ENCODE measurements at places on chromosomes 13 and 19.
A peak's percentile ranks its signal among the peaks of the same experiment; 100 is the strongest.

DNA sequence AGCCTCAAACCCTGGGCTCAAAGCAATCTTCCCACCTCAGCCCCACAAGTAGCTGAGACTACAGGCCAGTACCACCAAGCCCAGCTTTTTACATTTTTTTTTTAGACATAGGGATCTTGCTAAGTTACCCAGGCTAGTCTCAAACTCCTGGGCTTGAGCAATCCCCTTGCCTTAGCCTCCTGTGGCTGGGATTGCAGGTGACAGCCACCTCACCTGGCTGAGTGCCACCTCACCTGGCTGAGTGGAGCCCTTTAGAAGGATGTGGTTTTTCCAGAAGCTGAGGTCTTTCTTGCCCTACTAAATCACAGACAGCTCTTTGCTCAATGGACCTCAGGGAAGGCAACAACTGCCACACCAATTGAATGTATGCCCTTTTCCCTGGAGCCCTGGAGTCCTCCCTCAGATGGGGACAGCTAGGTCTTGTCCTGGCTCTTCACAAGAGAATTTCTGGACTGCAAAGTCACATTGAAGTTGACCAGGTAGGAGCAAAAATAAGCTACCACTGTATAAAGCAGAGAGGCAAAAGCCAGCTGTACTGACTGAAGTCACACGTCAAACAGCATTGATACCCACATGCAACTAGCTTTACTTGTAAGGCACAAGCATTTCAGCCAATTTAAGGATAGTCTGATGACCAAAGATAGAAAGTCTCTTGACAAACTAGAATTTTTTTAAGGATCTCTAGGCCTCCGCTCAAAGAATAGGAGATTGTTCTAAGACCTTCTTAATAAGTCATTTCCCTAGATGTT, 14.0 kb downstream of the PDX1 start:
- no peak for DNase-seq

DNA sequence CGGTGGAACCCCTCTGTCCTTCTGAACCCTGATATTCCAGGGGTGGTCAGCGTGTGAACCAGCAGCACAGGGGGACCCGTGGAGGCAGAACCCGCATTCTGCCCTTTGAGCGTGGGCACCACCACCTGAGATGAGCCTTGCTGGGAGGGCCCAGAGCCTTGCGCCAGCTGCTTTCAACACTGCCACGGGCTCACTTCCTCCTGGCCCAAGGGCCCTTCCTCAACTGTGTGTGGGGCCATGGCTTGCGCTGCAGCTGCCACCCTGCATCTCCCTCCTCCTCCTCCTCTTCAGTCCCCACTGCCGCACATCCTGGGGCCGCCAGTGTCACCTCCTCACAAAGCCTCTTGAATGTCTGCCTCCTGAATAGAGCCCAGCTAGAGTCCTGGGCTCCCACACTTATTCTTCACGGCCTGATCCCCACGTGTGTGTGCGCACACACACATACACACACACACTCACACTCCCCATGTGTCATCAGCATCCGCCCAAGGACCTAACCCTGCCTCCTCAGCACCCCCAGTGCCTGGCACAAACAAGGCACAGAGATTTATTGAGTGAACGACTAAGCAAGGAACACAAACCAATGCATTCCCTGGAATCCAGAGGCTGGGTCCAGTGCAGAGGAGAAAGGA, 26.9 kb upstream of the TMEM160 start:
- no peak for DNase-seq

GRCh38 chr19:53504885-53505284, 33.1 kb upstream of the ZNF331 start:
- no peak for DNase-seq

DNA sequence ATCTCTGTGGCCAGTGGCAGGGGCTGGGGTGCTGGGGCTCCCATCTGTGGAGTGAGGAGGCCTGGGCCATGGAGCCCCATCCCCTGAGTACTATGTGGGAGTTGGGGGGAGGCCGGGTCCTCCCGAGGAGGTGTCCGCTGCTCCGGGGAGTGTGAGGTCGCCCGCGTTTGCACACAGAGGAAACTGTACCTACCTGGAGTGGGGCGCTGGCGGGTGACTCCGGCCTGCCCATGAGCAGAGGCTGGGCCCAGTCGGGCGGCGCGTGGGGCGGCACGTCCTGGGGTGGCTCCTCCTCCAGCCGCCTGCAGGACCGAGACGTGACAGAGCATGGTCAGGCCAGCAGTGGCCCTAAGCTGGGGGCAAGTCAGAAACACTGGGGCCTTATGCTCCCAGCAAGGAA, 33.8 kb upstream of the MATK start:
- DNase-seq: no peak

DNA sequence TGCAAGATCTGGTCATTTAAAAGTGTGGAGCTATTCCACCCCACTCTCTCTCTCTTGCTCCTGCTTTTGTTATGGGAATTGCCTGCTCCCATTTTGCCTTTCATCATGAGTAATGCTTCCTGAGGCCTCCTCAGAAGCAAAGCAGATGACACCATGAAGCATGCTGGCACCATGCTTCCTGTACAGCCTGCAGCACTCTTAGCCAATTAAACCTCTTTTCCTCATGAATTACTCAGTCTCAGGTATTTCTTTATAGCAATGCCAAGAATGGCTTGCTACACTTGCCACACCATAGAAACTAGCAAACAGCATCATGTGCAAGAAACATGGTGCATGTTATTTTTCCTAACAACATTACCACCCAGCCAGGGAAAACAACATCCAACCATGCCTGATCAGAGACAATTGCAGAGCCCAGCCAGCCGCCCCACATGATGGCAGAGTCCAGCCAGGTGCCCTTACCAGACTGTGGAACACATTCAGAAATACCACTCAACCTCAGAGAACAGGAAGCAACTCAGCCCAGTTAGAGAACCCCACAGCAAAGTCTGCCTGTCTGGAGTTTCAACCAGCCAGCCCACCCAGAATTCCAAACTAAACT, 36.9 kb downstream of the SYDE1 start:
- DNase-seq: no peak

GRCh38 chr13:75175575-75175974, 306.4 kb downstream of the TBC1D4 start:
- DNase-seq: no peak

GRCh38 chr19:2358548-2359173, 1.4 kb upstream of the TMPRSS9 start:
- no peak for DNase-seq

DNA sequence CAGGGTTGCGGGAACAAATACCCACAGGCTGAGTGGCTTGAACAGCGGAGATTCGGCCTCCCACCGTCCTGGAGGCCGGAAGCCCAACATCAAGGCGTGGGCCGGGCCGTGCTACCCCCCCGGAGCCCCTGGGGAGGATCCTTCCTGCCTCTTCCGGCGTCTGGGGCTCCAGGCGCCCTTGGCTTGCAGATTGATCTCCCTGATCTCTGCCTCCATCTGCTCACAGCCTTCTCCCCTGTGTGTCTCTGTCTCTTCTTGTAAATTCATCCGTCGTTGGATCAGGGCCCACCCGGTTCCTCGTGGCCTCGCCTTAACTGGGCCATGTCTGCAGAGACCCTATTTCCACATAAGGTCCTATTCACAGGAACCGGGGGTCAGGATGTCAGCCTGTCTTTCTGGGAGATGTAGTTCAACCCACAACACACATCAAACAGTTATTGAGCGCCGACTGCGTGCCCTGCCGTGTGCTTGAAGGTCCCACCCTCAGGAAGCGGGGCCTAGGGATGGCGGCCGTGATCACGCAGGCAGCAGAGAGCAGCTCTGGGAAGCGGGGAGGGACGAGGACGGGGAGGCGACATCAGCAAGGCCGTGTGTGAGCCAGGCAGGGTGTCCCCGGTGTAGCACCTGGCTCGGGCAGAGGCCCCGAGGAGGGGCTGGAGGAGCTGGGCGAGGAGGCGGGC, 21.3 kb downstream of the HCN2 start:
- peak; percentile 30 for DNase-seq

GRCh38 chr13:80082396-80083080, 258.4 kb downstream of the SPRY2 start:
- DNase-seq: no peak

DNA sequence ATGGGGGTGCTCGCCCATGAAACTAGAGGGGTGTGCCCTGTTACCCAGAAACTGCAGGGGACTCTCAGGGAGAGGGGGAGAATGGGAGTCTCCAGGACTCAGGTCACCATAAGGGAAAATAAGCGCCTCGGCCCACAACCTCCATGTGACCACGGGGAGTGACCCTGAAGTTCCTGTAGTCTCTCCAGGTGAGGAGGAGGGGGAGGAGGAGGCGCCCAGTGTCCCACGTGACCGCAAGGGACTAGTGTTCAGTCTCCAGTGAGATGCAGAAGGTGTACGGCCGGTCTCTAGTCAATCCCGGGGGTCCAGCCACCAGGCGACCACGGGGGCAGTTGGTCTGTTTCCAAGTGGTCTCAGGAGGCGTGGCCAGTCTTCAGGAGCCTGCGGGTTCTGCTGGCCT, 16.0 kb downstream of the TM6SF2 start:
- DNase-seq: no peak

DNA sequence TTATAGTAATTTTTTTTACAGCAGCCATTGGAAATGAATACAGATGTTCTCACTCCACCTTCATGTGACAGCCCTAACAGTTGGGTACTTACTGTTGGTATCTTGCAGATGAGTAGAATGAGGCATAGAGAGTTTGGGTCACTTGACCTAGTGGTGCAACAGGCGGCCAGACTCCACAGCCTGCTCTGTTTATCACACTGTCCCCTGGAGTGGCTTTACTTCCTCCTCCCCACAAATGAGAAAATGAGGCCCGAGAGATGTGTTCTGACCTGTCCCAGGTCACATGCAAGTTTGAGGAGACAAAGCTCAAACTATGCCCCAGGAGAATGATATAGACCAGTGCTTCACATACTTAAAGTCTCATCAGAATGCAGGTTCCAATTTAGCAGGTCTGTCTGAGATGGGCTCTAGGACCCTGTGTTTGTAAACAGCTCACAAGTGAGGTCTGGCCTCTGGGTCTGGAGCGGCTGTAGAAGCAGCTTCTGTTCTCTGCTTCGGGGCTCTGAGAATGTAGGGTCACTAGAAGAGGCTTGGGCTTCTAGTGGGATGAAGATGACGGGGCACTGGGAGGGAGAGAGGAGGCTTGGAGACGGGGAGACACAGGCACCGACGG, 37.4 kb upstream of the RCBTB2 start:
- DNase-seq: no peak

- no peak for DNase-seq
These were observed 16.0 kb upstream of the SLC7A10 start for GRCh38 chr19:33241530-33242101.

DNA sequence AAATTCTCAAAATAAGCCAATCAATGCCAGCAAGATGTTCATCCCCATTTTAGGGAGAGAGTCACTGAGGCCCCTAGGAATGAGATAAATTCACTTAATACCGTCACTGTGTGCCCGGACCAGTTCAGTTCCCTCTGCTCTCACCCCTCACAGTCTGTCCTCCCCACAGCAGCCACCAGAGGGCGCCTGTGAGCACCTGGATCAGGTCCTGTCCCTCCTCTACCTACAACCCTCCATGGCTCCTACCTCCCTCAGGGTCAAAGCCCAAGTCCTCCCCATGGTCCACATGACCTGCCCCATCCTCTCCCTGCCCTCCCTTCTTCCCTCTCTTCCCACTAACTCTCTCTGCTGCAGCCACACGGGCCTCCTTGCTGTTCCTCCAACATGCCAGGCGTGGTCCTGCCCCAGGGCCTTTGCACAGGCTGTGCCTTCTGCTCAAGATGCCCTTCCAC, 42.0 kb upstream of the NFIC start:
- DNase-seq: peak; percentile 59

- DNase-seq: no peak
These were observed 498.1 kb downstream of the COG6 start for GRCh38 chr13:40153516-40153915.

GRCh38 chr19:40674291-40674690, 16.2 kb downstream of the NUMBL start:
- DNase-seq: no peak

DNA sequence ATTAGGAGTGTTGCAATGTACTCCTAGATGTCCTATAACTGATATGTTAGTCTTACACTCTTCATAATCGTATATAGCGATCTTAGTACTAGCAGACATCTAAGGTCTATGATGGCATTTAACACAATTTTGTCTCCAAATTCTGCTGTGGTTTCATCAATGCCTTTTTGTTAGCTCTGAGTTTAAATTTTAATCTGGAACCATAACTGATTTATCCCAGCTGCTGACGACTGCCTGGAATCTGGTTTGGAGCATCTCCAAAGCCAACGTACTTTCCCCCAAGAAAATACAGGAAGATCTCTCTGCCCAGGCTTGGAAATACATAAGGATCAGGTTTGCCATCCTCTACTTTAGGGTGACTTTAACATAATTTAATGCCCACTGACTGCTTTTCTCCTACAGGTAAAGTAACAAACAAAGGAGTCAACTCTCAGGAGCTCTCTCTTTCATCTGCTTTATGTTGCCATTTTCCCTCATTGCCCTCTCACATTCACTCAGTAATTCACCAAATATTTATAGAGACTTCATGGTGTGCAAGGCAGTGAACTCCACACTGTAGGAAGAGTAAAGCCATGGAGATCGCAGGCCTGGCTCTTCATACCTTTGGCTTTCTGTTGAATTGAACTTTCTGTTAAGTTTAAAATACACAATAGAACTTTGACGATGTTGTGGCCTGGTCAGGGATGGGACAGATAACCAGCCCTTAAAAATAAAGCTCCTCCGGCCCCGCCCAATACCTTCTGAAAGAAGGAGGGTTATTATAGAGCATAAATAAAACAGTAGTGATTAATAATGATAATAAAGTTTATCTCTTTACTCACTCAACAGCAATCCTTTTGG, 23.3 kb upstream of the SPART start:
- no peak for DNase-seq

- DNase-seq: no peak
These were observed 500.0 kb downstream of the DIAPH3 start for GRCh38 chr13:59663707-59664106.

DNA sequence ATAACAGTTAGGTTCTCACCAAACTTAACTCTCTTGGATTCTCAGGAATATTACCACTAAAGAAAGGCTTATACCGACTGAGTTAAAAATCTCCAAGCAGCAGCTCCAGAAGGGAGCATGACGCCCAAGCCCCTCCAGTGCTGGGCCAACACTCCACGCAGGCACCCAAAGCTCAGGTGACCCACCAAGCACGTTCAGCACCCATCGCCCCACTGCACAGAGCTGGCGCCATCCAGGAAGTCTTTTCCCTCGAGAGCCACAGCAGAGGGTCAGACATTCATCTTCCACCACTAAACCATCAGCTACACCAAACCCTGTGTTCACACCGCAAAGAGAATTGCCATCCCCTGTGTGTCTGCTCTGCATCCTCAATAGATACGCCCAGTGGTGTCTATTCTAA, 65.7 kb downstream of the SOX1 start:
- DNase-seq: no peak

- no peak for DNase-seq
These were observed 6.4 kb downstream of the ATP11A start for GRCh38 chr13:112696001-112696868.

GRCh38 chr19:33552928-33553279, 31.3 kb upstream of the PEPD start:
- DNase-seq: no peak

DNA sequence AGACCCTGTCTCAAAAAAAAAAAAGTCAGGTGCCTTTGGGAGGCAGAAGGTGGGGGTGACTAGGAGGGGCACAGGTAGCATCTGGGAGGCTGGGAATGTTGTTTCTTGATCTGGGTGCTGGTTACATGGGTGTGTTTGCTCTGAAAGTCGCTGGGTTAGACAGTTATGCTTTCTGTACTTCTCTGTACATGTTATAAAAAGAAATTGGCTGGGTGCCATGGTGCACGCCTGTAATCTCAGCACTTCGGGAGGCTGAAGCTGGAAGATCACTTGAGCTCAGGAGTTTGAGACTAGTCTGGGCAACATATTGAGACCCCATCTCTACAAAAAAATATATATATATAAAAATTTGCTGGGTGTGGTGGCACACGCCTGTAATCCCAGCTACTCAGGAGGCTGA, 15.1 kb downstream of the NOSIP start:
- no peak for DNase-seq

GRCh38 chr19:8001651-8001994, 3.8 kb downstream of the ELAVL1 start:
- no peak for DNase-seq

Data from activated T-helper 1 cell treated with anti-CD3 and anti-CD28 coated beads, Interleukin-2, amount 50 U/mL, for 16 hours (primary cell).